ENCODE measurements at places on chromosomes 3 and 15.
A peak's percentile ranks its signal among the peaks of the same experiment; 100 is the strongest.

GRCh38 chr15:66673410-66674322, 28.4 kb upstream of the SMAD6 start:
- peak; percentile 43 for DNase-seq

DNA sequence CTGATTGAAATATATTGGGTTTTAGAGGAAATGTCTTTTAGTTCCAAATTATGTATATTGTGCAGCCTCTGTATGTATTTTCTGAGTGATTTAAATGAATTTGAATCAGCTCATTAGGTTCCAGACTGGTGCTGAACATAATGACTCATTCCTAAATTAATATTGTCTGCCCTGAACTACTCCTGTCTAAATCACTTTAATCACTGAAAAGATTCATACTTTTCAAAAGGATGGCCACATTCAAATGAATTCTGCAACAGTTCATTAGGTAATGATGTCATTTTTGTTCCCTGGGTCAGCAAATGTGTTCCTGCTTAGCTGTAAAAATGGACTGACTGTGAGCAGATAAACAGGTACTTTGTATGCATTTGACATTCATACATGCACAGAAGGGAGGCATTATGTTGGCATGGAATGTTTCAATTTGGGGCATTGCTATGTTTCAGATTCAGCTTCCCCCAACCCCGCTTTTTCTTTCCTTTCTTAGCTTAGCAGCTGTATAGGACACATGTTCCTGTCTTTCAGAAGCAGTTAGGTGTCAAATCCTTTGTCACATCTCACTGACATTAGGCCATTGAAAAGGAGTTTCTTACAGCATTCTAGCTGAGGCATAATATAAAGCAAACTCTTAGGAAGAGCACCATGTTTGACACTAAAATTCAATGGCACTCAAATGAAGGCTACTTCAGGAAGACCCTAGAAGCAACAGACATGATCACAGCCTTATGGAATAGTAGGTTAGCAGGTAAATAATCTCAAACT, 318.5 kb upstream of the ARPP21 start:
- no peak for DNase-seq

- DNase-seq: no peak
These were observed 1.9 kb downstream of the CNBP start for GRCh38 chr3:129181819-129182218.

GRCh38 chr3:184505076-184505878, 56.3 kb upstream of the EPHB3 start:
- no peak for DNase-seq

DNA sequence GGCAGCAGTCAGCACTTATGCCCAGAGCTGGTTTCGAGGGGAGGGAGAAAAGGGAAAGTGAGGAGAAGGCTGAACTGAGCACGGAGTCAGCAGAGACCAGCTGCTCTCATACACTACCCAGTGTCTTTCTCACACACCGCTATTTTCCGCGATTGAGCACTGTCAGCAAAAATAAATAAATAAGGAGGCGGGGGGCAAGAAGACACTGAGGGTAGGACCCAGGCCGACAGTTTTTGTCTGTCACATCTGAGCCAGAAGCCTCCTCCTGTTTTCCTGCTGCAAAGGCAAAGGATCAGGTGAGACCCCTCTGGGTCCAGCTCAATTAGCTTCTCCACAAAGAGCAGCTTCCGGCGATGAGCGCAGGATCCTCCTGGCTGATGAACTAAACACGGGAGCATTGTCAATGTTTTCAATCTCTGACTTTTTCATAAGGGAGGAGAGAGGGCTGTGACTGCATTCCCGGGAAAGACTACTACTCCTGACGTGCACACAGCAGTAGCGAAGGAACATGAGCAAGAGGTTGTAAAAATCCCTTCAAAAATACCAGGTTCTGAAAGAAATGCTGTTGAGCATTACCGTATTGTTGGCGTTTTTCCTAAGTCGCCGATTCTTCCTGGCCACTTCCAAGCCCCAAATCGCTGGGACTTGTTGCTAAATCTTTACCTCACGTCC, 1.3 kb downstream of the FRMD5 start:
- no peak for DNase-seq

- DNase-seq: no peak
These were observed 4.1 kb upstream of the SFMBT1 start for GRCh38 chr3:53049987-53050386.
